Fibroblast of skin of left quadriceps (primary cell): ENCODE measurements at places on chromosomes 16 and 17.

DNA sequence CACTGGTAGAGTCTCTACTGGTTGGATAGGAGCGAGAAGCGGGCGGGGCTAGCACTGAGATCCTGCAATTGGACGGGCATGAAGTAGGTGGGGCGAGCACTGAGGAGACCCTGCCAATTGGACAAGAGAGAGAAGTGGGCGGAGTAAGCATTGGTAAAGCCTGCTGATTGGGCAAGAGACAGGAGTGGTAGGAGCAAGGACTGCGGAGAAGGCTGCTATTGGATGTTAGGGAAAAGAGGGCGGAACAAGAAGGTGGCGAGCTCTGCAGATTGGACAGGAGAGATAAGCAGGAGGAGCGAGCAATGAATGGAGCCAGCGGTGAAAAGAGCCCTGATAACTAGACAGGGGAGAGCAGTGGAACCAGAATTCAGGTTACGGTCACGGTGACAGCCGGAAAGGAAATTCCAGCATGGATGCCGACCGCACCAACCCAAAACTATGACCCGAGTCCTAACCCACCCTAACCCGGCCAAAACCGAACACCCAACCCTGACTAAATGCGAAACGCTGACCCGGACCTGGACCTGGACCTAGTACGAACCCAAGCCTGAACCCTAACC is 4.8 kb downstream of the SCGB1C2 start:
- DNase-seq, result peak; percentile 0

GRCh38 chr17:69358688-69359596 is 32.0 kb upstream of the ABCA5 start:
- no peak for DNase-seq

GRCh38 chr16:68351991-68352431 is 41.2 kb downstream of the PRMT7 start:
- no peak for DNase-seq

DNA sequence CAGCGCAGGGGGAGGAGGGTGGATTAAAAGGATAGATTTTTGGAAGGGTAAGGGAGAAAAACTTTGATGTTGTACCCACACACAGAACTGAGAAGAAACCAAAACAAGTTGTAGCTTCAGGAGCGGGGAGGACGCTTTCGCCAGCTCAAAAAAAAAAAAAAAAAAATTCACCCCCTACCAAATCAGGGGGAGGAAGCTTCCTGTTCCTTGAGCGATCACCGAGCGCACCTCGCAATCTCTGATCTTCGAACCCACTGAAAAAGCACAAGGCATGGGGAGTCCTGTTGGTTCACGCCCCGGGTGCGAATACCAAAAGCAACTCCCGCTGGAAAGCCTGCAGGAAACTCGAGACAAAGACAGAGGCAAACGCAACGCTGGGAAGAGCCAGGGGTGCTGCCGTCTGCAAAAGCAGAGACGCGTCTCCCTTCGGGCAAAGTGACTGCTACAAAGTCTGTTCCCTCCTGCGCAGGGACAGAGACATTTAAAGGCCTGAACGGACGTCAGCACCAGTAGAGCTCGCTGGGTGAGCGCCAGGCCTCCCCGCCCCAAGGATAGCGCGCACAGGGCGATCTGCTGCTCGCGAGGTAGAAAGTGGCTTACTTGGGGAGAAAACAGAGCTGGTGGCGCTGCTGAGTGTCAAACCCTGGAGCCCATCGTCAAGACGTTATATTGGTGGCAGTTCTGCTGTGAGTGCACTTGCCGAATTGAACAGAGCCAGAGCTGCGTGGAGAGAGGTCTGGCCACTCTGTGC is 190.4 kb downstream of the USP22 start:
- DNase-seq, result no peak

DNA sequence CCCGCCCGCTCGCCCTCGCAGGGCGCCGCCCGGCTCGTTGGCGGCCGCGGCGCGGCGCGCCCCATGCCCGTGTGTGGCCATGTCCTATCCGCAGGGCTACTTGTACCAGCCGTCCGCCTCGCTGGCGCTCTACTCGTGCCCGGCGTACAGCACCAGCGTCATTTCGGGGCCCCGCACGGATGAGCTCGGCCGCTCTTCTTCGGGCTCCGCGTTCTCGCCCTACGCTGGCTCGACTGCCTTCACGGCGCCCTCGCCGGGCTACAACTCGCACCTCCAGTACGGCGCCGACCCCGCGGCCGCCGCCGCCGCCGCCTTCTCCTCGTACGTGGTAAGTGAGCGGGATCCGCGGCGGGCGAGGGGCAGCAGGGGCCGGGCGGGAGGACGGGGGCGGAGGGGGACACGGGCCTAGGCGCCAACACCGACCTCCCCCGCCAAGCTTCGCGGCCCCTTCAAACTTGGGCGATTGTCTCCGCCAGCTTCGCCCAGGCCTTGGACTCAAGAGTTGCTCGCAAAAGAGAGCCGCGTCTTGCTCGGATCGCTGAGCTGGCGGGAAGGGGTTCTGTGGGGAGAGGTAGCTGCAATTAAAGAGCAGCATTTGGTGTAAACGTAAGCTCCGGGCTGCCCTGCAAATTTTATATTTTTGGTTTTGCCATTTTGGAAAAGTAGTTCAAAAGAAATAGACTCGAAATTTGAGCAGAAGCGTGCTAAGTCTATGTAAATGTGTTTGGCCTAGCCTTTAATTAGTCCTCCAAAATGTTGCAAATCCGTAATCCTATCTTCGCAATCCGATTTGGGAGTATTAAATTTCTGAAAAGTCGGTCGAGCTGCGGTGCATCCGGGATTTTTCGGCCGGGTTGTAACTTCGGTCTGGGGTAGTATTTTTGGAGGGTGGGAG is 702 bp downstream of the IRX5 start:
- no peak for DNase-seq

DNA sequence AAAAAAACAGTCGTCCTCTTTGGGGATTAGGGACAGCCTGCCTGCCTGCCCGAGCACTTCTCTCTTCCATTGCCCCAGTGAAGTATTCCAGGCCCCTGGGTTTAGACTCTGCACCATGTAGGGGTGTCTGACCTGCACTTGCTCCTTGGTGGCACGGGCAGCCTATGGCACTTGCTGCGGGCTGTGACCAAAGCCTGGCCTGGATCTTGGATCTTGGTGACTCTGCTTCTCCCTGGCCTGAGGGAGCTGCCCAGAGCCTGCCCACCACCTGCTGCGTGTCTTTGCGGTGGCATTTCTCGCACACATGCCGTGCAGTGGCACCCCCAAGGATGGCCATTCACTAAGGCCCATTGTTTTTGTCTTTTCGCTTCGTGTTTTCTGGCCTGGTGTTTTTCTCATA is 6.1 kb upstream of the STH start:
- no peak for DNase-seq

DNA sequence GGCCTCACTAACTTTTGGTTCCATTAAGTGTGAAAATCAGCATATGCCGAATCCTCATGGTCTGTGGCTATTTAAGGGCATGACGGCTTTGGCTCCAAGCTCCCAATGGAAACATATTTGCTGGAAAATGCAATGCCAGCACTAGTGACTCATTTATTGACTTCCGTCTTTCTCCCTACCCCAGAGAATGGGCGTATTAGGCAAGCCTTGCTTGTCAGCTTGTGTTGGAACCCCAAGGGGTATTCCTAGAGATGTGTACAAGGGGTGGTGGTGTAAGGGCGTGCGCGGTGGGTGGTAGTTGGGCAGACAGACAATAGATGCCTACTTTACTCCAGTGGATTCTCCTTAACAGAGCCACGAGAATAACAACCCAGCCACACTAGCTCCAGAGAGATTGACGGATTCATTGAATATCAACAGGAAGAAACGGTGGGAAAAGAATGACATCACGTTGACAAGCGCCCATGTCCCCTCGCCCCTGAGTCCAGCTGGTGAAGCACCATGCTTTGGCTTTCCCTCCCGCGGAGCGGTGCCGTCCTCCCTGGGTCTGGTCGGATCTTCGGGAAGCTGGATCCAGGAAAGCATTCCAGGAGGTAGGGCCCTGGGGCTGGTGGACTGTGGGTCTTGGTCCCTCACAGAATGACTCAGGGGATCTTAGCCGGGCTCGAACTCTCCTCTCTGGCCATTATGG is 10.3 kb downstream of the CD300LB start:
- no peak for DNase-seq

DNA sequence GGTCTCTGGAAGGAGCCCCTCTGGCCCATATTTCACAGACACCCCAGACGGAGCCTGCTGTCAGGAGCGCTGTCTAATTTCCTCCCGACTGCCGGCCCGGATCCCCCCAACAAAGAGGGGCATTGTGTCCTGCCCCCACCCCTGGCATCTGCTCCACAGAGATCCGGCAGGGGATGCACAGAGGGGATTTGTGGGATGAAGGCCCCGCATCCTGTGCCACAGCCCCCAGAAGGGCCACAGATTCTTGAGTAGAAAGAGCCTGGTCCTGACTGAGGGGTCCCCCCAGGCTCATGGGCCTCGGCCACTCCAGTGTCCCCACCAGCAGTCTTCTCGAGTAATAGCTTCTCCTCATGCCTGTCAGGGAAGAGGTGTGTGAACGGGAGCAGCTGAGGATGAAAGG is 29.5 kb downstream of the MEOX1 start:
- no peak for DNase-seq

- DNase-seq, result no peak
Measured at GRCh38 chr16:70523743-70524398, at the start of gene SF3B3. Gene SF3B3, plus strand, starts transcription at chr16:70523816. Its CDS starts 2,841 bp downstream, at chr16:70526657.

DNA sequence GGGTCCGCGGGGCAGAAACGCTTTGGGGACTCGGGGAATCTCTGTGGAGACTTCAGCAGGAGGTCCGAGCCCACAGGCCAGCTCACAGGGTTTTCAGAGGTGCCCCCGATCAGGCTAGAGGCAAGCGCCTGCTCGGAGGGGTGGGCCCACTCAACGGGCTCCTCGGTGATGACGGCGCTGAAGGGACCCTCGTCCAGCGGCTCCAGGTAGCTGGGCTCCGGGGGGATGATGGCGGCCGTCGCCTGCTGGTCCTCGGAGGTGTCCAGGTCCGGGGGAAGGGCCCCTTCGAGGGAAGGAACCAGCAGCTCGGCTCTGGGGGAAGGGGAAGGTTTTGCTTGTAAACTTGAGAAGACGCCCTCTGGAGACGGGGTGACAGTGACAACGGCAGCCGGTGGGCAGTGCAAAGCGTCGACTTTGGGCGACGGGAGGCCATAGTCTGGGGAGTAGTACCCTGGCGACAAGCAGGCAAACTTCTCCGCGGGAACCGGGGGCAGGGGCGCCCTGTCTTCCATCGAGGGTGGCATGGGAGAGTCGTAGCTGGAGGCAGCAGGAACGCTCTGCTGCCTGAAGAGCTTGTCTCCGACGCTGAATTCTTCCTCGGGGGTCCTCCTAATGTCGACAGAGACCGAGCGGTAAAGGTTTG is 63.2 kb downstream of the ZNF778 start:
- no peak for DNase-seq

DNA sequence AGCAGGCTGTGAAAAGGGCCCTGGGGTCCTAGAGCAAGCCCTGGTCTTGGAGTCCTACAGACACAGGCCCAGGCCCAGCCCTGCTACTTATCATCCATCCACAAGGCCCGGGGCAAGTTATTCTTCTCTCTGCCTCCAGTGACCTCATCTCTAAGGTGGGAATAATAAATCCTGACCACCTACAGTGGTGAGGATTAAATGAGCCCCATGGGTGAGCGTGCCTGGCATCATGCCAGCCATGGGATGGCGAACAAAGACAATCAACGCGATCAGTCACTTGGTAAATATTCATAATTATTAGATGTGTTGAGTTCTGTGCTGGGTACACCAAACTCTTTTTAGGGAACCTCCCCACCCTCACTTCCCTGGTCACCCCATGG is 5.5 kb downstream of the KRT15 start:
- DNase-seq, result no peak

GRCh38 chr16:9772526-9773225 is 409.6 kb downstream of the GRIN2A start:
- no peak for DNase-seq

DNA sequence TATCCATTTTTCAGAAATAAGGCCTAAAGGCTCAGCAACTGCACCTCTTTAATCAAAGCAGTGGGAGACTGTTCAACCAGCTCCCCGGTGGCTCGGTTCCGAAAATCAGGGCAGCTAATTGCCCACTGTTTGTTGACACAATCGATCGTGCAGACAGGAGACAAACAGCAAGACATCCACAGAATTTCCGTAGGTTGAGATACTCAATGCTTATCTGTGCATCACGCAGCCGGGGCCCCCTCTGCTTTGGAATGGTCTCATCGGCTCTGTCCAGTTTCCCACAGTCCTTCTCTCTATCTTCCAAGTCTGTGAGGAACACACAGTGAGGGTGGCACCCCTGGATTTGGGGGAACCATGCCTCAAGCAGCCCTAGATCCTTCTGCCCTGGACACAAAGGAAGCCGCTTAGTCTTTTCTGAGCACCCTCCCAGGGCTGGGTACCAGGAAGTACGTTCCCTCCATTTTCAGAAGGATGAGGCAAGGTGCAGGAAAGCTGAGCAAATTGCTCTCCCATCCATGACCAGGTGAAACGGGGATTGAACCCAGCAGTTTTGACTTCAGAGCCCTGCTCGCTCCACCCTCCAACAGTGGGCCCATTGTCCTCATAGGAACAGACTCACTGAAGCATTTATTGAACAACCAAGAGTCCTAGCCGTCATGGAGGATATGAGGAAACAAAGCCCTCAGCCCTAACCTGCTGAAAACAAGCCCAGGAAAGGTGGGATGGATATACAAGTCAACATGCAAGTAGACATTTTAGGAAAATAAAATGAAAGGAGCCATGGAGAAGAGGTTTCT is 70.7 kb downstream of the C16orf95 start:
- no peak for DNase-seq

DNA sequence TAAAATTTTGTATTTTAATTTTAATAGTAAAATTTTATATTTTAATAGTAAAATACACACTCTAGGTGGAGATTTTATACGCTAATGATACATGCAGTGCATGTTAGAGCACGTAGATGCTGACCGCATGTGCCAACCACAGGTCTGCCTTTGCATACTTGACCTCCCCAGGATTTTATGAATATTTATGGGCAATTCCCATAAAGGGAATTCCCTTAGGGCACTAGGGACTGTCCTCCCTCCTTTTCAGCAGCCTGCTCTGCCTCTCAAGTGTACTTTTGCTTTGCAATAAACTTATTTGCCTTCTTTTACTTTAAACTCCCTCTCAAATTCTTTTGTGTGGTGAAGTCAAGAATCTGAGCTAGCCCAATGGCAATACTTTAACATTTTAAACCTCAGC is 217.7 kb upstream of the CDH8 start:
- DNase-seq, result no peak

- peak; percentile 11 for DNase-seq
Measured at GRCh38 chr17:36149296-36149820, 27.1 kb downstream of the TBC1D3B start.

GRCh38 chr17:10777131-10777807 is 26.6 kb downstream of the TMEM238L start:
- DNase-seq, result no peak

GRCh38 chr17:8951206-8951605 is 14.3 kb downstream of the PIK3R5 start:
- no peak for DNase-seq

DNA sequence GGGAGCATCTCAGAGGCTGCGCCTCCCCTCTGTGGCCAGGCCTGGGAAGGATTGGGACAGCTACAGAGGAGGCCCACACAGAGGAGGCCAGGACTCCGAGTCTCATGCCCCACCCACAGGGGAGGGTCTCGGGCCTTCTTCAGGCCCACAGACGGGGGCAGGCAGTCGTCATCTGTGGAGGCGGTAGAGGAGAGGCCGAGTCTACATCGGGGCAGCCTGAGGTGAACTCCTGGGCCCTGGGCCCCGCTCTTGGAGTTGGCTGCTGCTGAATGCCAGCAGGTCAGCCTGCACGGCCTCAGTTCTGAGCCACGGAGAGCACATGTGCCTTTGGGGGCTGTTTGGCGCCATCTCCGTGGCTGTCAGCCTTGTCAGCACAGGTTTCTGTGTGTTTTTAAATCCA is 8.1 kb upstream of the NUDT16L1 start:
- DNase-seq, result no peak

GRCh38 chr17:59505610-59506276 is 59.7 kb upstream of the DHX40 start:
- DNase-seq, result no peak
